ENCODE measurements at places on chromosomes 12 and 14. TPM values are rescaled to one million over a fixed set of nuclear protein-coding genes. Genes with fewer than 3 reads are reported as not detected.

BEGAIN gene
- total RNA-seq, result 6.0 TPM

DNA sequence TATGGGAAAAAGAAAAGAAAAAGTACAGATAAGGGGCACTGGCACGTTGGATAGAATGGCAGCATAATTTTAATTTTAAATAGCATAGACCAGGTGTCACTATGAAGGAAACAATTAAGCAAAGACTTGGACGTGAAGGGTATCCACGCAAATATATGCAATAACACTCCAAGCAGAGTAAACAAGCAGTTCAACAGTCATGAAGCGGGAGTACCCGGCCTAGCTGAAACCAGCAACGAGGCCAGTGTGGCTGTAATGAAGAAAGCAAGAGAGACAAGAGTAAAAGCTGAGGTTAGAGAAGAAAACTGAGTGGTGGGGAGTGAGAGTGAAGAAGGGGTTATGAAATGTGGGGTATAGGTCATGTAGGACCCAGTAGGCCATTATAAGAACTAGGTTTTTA, 85.4 kb downstream of the BCL2L14 start:
- no peak for DNase-seq

ARHGEF40 gene
- 27.2 TPM for total RNA-seq

TMEM253 gene
- not detected for total RNA-seq

- DNase-seq, result no peak
These were observed 229.4 kb downstream of the ERC1 start for GRCh38 chr12:1220127-1221092.

- no peak for DNase-seq
These were observed 76.4 kb downstream of the GPATCH2L start for GRCh38 chr14:76228138-76228537.

RNASE12 gene
- not detected for total RNA-seq

DNA sequence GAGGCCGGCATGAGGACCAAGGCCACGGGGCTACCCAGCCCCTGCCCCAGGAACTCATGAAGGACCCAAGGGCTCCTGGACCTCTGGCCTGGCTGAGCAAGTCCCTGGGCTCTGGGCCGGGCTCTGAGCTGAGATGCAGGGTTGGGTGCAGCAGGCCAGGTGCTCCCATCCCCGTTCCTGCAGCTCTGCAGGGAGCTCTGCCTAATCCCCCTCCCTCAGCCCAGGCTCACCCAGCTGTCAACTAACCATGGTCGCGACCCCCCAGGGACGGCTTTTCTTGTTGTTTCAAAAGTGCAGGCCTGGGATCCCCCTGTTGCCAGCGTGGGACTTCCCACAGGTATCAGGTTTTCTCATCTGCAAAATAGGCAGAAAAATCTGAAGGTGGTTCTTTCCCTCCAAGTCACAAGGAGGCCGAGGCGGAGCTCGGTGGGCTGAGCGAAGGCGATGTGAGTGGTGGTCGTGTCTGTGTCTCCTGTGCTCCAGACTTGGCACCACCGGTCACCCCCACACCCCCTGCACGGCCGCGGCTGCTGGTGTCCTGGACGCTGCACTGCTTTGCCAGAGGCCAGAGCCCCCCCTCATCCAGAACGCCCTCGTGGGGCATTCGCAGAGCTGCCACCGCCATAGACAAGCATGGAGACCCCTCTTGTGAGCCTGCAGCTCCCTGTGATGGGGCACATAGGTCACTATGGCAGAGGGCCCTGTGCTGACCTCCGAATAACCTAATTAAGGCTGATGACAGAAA, 22.5 kb upstream of the GALNT9 start:
- no peak for DNase-seq

DNA sequence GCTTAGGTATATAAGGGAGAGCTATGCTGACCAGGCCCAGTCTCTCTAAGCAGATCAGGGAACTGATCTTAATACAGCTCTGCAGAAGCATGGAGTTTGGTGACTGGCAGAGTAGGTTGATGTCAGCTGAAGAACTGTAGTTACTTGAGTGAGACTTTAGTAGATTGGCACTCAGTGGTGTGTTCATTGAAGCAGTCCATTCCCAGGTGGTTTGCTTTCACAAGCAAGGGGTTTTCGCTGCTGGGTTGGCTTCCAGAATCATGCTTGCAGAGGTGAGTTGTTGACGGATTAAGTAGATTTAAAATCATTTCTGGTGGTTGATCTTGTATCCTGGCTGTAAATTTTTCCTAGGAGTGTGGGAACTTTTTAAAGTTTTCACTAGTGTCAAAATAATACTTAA, 6.5 kb upstream of the DHRS7 start:
- no peak for DNase-seq
